ENCODE measurements at places on chromosomes 7 and 10.

DNA sequence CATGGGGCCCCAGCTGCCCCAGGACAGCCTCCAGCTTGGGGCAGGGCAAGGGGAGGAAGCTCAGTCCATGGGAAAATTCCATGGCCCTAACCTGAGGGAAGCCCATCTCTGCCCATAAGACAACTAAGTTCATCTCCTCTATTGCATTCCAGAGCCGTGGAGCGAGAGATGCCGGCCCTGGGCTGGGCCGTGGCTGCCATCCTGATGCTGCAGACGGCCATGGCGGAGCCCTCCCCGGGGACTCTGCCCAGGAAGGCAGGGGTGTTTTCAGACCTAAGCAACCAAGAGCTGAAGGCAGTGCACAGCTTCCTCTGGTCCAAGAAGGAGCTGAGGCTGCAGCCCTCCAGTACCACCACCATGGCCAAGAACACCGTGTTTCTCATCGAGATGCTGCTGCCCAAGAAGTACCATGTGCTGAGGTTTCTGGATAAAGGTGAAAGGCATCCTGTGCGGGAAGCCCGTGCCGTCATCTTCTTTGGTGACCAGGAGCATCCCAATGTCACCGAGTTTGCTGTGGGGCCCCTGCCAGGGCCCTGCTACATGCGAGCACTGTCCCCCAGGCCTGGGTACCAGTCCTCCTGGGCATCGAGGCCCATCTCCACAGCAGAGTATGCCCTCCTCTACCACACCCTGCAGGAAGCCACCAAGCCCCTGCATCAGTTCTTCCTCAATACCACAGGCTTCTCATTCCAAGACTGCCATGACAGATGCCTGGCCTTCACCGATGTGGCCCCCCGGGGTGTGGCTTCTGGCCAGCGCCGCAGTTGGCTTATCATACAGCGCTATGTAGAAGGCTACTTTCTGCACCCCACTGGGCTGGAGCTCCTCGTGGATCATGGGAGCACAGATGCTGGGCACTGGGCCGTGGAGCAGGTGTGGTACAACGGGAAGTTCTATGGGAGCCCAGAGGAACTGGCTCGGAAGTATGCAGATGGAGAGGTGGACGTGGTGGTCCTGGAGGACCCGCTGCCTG is 4.3 kb downstream of the AOC1 start:
- no peak for DNase-seq

DNA sequence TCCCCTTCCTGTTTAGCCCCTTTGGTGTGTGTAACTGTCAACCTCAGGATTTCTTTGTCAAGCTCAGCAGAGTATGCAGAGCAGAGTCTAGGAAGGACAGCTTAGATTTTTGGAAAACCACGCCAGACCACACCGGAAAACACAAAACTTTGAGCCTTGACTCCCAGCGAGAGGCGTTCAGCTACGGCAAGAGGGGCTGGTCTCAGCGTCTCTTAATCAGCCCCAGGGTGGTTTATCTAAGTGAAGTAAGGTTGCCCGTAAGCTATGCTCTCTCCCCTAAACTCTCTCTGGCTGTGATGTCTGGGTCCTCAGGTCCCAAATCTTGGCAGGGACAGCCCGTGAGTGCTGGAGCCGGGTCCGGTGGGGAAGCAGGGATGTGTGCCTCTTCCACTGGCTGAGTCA is 230.9 kb downstream of the KLF6 start:
- no peak for DNase-seq

DNA sequence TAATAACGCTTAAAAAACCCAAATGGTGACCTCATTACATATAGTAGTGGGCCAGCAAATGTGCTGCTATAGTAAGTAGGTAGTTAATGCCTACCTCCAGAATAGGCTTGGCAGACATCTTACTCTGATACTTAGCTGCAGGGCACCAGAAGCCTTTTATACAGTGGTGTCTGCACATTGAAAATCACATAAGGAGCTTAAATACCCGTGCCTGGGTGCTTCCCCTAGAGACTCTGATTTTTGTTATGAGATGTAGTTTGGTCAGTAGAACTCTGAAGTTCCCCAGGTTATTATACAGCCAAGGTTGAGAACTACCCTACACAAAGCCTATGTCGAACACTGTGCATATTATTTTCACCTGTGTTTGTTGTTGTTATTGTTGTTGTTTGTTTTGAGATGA is 47.2 kb downstream of the ANKIB1 start:
- DNase-seq = no peak

GRCh38 chr7:51327287-51327717 is 10.7 kb upstream of the COBL start:
- no peak for DNase-seq

GRCh38 chr7:85356916-85357315 is 170.1 kb upstream of the SEMA3D start:
- no peak for DNase-seq

DNA sequence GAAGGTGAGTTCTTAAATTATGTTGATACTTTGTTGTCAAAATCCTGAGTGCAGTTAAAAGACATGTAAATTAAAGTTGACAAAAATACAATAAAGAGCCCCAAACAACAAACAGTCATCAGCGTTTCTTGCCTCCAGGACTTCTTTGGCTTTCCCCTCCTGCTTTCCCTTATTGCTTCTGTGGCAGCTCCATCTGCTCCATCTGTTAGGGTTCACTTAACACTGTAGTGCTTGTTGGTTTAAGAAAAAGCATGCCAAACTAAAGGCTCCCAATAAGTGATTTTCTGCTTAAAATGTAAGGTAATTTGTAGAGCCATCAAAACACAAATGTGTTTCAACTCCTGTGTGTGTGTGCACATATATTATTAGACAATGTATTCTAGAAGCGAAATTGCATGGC is 254.3 kb upstream of the GNAI1 start:
- DNase-seq = no peak

GRCh38 chr10:125294109-125294508 is 133.7 kb upstream of the CTBP2 start:
- DNase-seq = no peak

GRCh38 chr10:85490431-85490830 is 876.2 kb downstream of the GRID1 start:
- DNase-seq = no peak

- no peak for DNase-seq
Observed at GRCh38 chr10:103732339-103733044, 122.9 kb downstream of the SH3PXD2A start.

DNA sequence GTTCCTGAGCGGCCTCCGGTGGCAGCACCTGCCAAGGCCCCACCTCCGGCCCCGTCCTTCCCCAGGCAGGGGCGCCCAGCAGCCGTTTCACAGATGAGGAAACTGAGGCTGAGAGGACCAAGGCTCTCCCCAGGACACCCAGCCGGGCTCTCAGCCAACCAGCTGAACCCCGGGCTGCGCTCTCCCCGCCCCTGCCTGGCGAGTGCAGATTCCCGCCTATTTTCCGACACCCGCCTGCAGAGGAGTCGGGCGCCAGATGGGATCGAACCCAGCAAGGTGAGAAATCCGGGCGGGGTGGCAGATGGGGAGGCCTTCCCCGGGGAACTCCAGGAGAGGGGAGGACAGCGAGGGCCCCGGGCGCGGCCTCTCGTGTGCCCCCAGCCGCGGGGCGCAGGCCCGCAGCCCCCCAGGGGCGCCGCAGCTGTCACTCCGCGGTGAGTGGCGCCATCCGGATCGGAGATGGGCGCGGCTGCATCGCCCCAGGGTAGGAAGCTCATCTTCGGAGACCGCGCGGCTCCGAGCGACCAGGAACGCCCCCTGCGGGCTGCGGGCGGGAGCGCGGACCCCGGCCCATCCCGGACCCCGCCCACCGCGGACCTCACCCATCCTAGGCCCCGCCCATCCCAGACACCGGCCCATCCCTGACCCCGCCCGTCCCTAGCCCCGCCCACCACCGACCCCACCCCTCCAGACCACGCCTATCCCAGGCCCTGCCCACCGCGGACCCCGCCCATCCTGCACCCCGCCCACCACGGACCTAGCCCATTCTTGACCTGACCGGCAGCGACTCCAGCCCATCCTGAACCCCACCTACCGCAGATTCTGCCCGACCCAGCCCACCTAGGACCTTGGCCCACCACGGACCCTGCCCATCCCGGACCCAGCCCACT is 90.3 kb downstream of the MICALL2 start:
- DNase-seq = peak; percentile 20

DNA sequence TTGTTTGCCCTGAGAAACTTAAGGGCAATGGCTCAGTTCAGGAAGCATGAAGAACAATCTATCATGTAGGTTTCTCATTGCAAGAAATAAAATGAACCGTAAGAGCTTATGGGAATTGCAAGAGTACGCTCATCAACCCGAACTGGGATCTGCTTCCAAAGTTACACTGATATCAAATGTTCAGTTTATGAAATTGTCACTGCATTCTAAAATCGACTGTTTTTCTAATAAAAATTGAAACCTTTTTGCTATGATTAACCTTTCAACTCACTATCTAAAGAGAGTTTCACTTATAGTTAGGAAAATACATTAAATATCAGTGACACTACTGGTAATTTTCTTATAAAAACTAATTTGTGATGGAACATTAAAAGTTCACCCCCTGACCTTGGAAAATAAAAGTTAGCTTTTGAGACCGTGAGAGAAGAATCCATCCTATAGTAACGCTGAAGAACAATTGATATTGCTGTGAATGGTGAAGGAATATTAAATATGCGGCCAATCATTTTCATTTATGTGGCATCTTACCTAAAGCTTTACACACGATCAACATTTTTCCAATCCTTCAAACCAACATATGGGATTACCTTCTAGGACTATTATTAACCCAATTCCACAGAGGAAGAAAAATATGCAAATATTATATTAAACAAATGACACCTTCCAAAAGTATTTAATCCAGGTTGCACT is 2.2 kb downstream of the MEOX2 start:
- DNase-seq = no peak

GRCh38 chr10:71133710-71134686 is 78.4 kb upstream of the UNC5B start:
- DNase-seq = no peak

GRCh38 chr10:36421992-36422391 is 703.4 kb upstream of the ANKRD30A start:
- DNase-seq = no peak

DNA sequence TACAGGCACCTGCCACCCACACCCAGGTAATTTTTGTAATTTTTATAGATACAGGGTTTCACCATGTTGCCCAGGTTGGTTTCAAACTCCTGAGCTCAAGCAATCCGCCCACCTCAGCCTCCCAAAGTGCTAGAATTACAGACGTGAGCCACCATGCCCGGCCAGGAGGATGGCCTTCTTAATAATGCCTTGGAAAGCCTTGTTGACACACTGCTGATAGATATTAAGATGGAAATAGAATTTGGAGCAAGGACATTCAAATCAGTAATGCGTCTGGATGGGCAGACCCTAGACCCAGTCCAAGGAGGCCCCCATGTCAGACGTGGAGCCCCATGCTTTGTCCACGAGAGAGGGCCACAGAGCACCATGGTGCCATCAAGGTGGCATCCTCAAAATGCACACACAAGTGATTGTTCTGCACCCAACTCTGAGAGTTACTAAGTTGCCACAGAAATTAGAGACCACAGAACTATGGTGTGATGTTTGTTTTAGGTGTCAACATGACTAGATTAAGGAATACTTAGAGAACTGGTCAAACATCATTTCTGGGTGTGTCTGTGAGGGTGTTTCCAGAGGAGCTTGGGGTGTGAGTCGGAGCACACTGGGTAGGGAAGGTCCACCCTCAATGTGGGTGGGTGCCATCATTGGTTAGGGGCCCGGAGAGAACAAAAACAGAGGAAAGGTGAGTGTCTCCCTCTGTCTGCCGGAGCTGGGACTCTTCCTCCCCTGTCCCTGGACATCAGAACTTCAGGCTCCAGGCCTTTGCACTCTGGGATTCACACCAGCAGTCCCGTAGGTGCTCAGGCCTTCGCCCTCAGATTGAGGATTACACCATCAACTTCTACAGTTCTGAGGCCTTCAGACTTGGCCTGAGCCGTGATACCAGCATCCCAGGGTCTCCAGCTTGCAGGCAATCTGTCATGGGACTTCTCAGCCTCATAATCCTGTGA is 34.5 kb downstream of the EBF3 start:
- no peak for DNase-seq

DNA sequence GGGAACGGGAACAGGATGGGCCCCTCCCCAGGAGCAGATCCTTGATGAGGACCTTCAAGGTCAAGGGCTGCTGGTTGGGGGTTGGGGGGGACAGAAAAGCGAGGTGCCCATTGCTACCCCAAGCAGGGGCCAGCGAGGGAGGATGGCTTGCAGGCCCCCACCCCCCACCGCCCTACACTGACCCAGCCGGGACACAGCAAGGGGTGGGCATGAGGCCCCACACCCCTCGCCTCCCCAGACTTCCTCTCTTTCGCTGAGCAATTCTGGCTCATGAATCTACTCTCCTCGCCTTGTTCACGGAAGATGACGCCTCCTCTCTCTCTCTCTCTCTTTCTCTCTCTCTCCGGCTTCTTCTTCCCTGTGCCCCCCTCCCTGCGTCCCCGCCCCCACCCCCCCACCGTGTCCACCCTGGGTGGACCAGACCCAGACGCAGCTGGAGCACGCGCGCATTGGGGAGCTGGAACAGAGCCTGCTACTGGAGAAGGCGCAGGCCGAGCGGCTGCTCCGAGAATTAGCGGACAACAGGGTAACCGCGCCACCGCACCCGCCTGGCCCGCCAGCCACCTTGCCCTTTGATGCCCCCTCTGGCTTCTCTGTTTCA is 81.1 kb upstream of the GTF2IRD1 start:
- no peak for DNase-seq

DNA sequence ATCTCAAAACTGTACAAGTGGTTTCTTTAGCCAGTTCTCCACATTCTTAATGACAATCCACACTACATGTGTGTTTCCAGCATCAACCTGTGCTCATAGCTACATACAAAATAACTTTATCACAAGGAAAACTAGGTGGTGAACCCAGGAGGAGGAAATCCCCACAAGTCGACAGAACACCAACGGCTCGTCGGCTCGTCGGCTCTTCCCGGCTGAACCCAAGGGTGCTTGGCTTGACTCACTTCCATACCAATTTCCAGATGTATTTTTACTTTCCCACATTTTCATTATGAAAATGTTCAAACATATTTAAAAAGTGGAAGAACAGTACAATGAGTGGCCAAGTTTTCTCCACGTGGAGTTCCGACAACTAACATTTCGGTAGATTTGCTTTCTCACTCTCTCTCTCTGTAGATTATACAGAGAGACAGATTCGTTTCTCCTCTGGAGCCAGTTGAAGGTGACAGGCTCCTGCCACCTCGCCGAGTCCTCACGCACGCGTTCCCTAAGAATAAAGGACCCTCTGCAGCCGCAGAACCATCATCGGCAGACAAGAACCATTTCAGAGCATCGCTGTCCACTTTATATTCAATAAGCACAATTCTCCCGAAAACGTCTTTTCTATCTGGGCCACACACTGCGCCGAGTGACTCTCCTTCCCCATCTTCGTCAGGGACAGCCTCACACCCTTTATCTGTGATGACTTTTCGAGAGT is 53.3 kb downstream of the DIP2C start:
- no peak for DNase-seq

GRCh38 chr10:36412942-36413341 is 712.5 kb upstream of the ANKRD30A start:
- DNase-seq = no peak

- no peak for DNase-seq
Observed at GRCh38 chr7:158809596-158809995, 19.7 kb downstream of the ESYT2 start.

Data from AG08395 (cell line).